ENCODE measurements at places on chromosomes 4 and X.

DNA sequence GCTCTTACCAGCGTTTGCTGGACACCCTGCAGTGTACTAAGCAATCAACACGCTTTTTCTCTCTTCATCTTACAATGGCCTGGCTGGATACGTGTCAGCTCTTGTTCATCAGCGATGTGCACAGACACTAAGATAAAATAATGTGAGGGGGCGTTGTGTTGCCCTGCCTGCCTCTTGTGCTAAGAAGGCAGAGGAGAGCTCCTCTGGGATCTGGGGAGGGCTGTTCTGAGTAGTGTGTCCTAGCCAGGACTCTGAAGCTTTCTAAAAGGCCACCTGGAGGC lies 49.7 kb downstream of the NELFA start:
- DNase-seq, result no peak

GRCh38 chrX:45322820-45323219 lies 122.1 kb upstream of the DIPK2B start:
- DNase-seq, result no peak

GRCh38 chr4:81494031-81494431 lies 22.3 kb upstream of the RASGEF1B start:
- no peak for DNase-seq

DNA sequence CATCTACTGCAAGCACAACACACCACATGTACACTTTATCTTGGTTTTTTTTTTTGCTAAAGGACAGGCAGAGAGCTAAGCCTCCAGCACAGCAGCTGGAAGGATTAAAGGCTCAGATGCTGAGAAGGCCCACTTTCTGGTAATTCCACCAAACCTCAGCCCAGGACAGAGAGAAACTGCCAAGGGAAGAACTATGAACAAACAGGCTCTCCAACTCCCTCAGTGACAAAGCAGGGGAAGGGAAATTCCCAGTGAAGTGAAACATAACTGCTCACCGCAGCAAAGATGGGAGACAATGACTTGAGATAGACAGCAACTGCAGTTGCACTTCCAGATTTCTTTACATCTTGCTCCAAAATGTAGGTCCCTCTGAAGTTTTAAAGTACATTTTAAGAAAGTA lies 4.8 kb downstream of the PROM1 start:
- DNase-seq, result no peak

DNA sequence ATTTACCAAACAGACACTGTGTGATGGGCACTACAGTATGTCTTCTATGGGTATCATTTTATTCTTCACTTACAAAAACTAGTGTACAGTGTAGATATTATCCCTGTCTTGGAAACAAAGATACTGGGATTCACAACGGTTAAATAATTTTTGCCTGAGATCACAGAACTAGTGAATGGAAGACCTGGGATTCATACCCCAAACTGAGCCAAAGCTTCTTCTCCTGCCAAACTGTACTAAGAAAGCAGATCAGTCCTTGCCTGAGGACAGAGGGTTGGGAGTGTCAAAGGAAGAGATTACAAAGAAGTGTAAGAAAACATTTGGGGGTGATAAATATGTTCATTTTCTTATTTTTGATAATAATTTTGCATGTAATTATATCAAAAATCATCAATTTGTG lies 43.1 kb downstream of the PPA2 start:
- no peak for DNase-seq

Measured in GM12891 (cell line).